Right cardiac atrium (tissue), 5 donors: ENCODE measurements at places on chromosomes 1 and 21. TPM values are rescaled to one million over a fixed set of nuclear protein-coding genes. Genes with fewer than 3 reads are reported as not detected.

- DNase-seq, result peak; percentile 70
These were observed at the start of gene GJC2 for GRCh38 chr1:228149406-228150119. GJC2 (plus strand) TSS chr1:228149930; CDS start chr1:228157759, 7,829 bp downstream.

GRCh38 chr1:218371927-218372672, 27.0 kb downstream of the TGFB2 start:
- no peak for DNase-seq

DNA sequence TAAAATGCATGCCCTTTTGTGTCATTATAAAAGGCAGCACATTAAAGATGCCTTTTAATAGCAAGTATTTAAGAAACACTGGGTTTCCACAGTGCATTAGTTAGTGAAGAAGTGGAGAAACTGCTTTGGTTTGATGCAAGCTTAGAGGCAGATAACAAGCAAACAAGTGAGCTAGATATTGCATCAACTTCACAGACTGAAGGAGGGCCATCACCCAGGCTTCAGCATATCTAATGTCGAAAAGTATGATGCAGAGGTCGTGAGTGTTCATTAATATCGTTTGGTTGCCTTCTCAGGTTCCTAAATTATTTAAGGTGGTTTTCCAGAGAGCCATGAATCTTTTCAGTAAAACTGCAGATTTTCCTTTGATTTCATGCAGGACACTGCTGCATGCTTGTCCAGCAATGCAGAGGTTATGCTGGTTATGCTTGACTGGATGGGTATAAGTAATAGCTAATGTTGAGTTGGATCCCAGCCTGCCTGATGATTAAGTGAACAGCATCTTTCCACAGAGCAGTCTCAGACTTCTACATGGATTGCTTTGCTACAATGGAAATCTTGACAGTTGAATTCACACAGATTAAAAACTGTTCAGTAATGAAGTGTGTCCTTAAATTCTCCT, 69.7 kb upstream of the IPO9 start:
- DNase-seq, result no peak

The EXO5 gene
- total RNA-seq, result 3.6 TPM

DNA sequence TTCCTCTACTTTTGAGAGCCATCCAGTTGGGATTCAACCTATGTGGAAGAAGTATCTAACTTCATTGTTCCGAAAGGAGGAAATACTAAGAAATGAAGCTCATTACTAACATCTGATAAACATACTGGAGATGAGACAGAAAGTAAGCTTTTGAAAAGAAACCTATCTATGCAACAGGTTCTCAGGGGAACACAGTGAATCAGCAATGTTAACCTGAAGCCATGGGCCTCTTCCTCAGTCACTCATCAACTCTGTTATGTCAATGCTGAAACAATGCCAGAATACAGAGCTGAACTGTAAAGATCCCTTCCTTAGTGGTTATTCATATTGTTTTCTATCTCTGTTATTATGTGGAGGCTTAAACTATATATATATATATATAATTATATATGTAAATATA, 55.5 kb upstream of the ESRRG start:
- DNase-seq, result no peak

DNA sequence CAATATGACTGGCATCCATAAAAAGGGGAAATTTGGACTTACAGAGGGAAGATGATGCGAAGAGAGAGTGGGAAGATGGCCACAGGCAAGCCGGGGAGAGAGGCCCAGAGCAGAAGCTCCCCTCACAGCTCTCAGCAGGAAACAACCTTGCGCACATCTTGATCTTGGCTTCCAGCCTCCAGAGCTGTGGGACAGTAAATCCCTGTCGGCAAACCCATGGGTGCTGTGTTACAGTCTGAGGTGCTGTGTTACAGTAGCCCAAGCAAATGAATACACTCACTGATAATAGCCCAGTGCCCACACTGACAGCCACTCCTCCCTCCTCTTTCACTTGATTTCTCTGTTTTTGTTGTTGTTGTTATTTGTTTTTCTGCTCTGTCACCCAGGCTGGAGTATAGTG, 22.4 kb downstream of the CDCA8 start:
- DNase-seq, result no peak
